Stimulated activated CD8-positive, alpha-beta memory T cell treated with anti-CD3 and anti-CD28 coated beads, Interleukin-4, amount 100 ng/mL, for 4 hours (primary cell): ENCODE measurements at places on chromosomes 7 and 10.

DNA sequence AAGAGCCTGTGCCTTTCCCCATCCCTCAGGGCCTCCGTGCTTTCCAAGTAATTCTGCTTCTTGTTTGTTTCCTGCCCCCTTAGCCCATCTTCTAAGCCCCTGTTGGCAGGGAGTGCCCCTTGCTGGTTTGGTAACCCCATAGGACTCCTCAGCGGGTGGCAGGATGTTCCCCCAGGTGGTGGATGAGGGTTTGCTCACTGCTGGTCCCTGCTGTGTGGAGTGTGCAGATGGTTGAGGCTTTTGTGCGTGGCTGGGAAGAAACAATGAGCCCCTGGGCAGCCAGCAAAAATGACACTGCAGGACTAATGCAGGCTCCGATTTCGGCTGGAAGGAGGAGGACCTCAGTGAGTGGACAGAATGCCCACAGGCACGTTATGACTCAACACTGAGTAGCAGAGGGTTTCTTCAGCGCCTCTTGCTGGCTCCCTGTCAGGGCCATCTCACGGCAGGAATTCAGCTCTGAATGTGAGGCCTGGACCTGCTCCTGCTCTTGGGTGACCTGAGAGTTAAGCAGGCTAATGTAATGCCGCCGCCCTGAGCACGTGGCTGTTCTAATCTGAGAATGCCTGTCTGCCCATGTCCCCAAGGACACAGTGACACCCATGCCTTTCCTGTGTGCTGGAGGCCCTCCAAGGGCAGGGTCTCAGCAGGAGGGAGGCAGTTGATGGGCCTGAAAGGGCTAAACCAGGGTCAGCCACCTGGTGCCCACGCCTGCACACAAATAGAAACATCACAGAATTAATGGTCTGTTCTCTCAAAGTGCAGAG is 16.6 kb downstream of the BAG3 start:
- DNase-seq = no peak

GRCh38 chr7:44750921-44751571 is 2.4 kb downstream of the ZMIZ2 start:
- no peak for DNase-seq

GRCh38 chr7:2046581-2047565 is 185.9 kb downstream of the MAD1L1 start:
- no peak for DNase-seq

GRCh38 chr10:72730479-72730878 is 38.5 kb downstream of the MCU start:
- DNase-seq = no peak

- no peak for DNase-seq
Observed at GRCh38 chr7:134016223-134016941, 110.8 kb upstream of the LRGUK start.

- no peak for DNase-seq
Observed at GRCh38 chr7:105309235-105310169, 79.2 kb downstream of the SRPK2 start.

DNA sequence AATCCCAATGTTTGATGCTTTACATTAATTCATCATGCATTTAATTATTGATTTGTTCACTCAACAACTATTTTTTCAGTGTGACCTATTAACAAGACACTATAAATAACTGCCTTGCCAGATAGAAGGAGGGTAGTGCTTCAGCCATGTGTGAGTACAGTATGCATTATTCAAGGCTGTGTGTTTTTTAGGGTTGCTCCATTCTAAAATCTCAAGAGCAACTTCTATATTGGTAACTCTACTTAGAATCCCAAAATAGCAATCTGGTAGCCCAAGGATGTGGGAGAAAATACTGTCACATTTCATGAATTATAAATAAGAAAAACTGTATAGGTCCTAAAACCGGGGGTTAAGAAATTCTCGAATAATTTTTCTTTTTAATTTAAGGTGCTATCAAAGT is 69.9 kb downstream of the ENO4 start:
- no peak for DNase-seq

DNA sequence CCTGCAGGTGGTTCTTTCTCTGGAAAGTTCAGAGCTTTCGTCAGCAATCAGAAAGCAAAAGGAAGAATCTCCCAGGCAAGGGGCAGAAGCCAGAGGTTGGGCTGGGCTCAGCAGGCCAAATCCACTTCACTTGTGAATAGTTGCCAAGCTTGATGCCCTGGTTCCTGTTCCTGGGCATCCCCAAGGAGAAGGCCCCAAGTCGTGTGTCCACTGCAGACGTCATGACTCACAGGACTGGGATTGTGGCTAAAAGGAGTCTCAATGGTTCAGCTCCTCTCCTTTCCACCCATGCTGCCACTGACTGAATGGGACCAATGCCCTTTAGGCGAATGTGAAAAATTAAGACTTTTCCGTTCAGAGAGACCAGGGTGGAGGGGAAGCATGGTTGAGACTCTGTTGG is 38.6 kb upstream of the TRIM8 start:
- no peak for DNase-seq

DNA sequence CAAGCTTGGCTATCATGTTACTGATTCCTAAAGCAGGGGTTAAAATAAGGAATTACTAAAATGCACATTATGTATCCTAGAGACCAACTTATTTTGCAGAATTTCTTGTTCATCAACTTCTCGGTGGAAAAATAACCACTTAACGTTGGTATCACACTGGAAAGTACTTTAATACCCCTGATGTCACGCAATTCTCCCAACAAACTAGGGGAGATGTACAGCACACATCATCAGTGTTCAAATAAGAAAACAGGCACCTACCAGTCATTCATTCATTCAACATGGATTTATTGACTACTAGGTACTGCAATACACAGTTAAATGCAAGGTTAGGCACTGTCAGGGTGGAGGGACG is 648 bp downstream of the HUS1 start:
- no peak for DNase-seq

- DNase-seq = no peak
Observed at GRCh38 chr7:47622946-47623640, 41.2 kb upstream of the TNS3 start.

DNA sequence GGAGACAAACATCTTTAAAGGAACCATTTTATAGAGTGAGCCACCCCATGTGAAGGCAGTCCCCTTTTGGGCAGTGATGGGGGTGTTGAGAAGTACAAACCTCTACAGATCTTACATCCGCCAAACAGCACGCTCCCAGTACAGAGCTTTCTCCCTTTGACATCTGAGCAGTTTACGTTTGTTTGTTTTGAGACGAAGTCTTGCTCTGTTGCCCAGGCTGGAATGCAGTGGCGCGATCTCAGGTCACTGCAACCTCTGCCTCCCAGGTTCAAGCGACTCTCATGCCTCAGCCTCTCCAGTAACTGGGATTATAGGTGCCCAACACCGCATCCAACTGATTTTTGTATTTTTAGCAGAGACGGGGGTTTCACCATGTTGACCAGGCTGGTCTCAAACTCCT is 128.9 kb downstream of the CCDC3 start:
- DNase-seq = no peak

DNA sequence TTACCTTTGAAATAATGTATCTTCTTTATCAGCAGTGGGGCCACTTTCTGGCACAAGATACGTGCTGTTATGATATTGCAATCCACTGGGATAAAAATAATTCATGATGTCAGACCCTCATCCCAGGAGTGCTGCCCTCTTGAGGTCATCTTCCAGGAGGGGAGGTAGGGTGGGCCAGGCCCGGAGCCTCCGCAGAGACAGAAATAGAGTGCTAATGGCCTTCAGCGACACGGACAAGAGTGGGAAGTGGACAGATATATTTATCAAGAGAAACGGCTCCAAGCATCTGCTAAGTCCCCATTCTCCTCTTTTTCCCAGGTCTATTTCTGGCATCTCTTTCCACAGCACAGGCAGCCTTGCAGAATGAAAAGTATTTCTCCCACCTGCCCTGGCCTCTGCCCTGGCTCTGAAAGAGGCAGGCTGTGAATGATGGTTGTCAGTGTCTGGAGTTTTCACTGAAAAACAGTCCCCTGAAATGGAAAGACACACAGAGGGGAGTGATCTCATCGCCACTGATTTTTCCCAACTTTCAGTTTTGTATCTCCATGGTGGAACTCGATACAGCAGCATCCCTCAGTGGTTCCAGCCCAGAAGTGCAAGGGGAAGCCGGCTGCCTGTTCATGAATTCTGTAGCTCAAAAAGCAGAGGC is 251.7 kb upstream of the MYO3A start:
- no peak for DNase-seq

DNA sequence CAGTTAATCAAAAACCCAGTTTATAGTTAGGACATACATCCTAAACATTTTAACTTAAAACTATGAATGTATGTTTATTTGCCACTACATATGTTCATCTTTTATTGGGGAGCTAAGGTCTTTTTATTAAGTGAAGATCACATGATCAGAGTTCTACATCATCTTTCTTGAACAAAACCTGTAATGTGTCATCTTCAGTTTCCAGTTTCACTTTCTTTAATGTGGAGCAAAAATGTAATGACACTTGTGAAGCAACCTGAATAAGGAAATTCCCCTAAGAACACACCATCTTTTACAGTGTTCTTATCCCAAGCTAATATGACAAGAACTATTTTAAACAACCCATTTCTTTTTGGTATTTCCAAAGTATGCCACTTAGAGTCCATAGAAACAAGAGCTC is 166.7 kb upstream of the BET1 start:
- no peak for DNase-seq

DNA sequence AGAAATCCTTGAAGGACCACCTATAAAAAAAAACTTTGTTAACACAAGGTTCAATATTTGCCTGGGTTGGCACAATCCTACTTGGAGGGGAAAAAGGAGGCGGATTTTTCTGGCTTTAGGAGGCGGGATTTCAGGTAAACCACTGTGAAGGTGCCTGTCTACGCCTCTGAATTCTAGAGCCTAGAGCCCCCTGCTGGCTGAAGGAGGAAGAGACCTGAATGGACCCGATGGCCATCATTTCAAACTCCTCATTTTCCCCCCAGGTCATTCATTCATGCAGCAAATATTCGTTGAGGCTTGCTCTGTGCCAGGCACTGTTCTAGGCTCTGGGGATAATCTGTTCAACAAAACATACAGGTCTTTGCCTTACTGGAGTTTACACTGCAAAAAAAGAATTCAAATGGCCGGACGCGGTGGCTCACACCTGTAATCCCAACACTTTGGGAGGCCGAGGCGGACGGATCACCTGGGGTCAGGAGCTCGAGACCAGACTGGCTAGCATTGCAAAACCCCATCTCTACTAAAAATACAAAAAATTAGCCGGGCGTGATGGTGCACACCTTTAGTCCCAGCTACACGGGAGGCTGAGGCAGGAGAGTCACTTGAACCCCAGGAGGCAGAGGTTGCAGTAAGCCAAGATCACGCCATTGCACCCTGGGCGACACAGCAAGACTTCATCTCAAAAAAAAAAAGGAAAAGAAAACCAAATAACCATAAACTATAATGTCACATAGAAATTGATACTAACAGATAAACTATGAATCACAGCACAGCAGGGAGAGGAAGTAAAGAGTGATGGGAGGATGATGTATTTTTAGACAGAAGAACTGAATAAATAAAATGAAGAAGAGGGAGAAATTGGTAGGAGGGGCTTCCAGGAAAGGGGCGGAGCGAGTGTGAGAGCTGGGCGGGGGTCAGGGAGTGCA is 90.1 kb upstream of the NFE2L3 start:
- DNase-seq = peak; percentile 34

GRCh38 chr10:87503401-87503800 is 1.3 kb upstream of the MINPP1 start:
- no peak for DNase-seq

DNA sequence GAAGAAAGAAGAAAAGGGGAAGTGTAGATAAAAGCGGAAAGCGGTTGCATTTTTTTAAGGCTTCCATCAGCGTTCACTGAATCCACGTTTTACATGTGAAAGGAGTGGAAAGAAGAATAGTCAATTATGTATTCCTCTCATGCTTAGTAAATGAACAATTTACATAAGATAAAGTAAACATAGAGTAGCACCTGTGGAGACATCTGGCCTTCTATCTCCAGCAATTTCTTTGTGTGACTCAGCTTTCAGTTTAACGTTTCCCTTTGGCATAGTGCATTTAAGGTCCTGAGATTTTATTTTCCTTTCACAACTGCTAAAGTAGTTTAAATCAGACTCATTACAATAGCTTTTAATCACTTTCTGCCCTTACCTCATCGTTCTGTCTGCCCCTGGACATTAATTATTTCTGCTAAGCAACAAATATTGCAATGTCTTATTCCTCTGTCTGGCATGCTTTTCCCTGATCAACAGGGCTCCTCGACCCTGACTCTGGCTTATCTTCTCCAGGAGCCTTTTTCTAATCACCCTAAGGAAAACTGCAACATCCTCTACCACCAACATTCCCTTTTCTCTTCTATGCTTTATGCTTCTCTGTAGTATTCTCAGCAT is 383.5 kb upstream of the VWC2 start:
- no peak for DNase-seq

GRCh38 chr7:123492485-123492884 is 41.9 kb downstream of the IQUB start:
- DNase-seq = no peak

DNA sequence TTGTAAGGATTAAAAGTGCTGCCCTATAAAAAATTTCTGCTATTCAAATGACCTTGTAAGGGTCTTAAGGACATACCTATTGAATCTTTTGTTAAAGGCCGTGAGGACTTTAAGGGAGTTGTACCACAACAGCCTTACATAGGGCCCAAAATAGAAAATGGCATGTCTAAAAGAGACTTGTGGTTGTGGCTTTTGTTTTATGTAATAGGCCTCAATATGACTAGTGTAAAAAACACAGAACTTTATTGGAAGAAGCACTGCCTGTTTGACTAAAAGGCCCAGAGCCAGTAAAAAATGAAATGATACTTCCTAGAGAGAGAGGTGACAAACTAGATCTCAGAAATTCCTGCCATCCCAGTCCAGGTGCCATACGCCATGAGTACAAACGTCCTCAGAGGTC is 286.6 kb downstream of the SEMA3D start:
- DNase-seq = no peak

DNA sequence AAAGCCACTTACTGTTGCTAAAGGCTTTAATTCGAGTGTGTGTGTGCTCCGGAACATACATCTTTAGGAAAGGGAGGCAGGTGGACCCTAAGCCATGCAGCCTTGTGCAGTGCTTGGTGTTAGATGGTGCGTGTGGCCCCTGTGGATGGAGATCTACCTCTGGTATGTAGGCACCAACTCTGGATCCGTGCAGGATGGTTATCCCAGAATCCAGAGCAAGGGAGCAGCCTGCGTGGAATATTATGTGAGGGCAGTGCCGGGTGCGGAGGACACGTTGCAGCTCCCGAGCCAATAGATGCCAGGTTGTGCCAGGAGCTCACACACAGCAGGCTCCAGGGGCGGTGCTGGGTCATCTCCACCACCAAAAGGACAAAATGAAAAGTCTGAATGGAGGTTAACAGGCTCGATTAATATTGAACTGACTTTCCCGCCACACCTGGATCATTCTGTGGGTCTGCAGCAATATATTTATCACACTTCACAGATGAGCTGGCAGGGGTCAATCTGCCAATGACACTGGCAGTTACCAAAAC is 143.0 kb upstream of the NPS start:
- no peak for DNase-seq
